ENCODE measurements at places on chromosomes 6 and 20.

DNA sequence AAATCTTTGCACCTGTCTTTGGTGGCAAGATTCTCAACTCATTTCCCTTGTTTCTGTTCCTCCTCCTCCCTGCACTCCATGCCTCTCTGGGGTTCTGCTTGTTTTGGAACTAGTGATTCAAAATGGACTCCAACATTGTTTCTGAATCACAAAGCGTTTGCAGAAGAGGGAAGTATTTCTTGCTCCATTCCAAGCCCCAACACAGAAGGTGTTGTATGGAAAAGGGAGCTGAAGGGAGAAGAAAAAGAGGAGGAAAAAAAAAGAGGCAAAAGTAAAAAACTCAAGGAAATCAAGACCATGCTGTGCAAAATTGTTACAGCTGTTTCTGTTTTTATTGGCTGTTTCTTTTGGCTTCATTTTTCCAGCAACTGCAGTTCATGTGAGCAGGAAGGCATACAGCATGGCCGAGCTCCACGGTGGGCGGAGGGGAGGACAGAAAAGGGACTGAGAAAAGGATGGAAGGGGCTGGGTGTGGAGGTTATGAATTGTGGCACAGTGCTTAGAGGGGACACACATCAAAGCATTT is 66.9 kb upstream of the PRL start:
- no peak for DNase-seq

- no peak for DNase-seq
These were observed 350.5 kb downstream of the PRL start for GRCh38 chr6:21946298-21946783.

DNA sequence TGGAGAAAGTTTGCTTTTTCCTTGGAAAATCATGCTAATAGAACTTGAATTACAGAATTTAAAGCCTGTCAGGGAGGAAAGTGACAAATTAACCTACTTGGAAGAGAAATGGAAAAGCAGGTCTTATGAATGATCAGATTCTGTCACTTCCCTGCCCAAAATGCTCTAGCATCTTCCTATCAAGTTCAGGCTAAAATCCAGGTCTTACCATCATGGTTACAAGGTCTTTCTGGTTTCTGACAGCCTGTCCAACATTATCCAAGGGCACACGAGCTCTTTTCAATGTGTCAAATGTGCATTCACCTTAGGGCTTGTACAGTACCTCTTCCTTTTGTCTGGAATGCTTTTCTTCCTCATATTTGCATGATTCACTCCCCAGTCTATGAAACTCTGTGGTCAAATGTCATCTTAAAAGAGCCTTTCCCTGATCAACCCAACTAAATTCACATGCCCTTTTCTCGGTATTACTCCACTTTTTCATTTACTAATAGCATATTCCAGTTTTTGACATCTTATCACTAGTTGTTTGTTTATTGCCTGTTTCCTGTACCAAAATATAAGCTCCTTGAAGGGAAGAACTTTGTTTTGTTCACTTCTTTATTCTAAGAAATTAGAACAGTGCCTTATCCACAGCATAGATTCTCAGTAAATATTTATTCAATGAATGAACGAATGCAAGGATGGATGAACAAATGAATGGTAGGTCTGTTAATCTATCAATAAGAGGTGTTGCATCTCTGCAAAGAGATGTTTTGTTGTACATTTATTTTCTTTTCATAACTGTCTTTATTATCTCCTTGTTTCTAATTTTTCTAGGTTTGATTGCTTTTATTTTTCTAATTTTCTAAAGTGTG is 139.5 kb downstream of the BCAS1 start:
- DNase-seq, result no peak

DNA sequence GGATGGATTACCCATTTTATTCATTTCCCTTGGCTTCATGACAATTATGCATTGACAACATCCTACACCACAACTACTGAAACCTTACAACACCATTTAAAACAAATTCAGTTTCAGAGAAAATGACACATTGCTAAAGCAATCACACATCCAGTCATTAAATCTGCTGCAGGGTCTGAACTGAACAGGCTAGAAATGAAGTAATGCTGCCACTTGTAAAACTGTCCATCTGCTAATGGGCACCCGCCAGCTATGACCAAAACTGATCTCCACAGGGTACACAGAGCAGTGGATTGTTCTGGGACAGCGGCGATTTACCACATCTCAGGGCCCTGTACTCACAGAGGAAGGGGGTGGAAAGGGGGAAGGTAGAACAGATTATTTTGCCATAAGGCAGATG is 172.9 kb upstream of the FBXL4 start:
- no peak for DNase-seq

GRCh38 chr6:81890846-81891245 is 138.4 kb upstream of the TENT5A start:
- DNase-seq, result no peak

DNA sequence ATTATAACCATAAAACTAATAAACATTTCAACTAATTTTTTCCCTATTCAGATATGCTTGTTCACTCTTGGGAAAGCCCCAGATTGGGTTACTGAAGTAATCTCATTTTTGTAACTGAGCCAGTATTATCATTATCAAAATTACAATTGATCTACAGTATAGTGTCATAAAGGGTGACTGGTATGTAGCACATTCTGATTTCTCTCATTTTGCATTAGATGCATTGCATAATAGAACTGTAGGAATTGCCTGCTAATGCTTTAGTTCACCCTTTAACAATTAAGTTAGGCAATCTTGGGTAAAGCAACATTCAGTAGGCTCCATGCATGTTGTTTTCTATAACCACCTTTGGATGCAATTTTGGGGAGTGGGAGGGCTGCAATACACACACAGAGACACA is 150.8 kb upstream of the FLRT3 start:
- DNase-seq, result no peak

GRCh38 chr6:6210994-6211393 is 109.5 kb downstream of the F13A1 start:
- DNase-seq, result no peak

DNA sequence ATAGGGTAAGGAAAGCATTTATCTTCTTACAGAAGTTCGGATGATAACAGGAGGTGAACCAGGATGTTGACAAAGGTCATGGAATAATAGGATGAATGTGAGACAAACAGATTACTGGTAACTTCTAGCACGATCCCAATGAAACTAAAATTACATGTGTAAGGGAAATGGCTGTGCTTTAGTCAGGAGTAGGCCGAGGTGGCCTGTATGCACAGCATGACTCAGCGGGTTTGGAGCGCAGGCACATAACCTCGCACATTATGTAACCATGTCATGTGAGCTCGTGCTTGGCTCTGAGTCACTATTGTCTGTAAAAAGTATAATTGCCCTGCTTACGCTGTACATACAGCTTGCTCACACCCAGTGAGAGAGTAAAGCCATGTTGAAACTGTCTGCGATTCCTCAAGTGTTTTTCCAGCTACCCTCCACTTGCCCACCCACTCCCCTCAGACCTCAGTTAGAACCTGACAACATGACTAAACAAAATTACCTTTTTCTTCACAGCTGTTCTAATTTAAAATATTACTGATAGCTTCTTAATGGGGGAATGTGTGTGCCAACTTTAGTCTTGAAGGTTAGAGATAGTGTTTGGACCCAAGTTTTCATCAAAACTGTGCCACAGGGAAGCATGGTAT is 8.2 kb downstream of the CYB5R4 start:
- DNase-seq, result no peak

- no peak for DNase-seq
These were observed 301.5 kb downstream of the CLIC5 start for GRCh38 chr6:45714006-45714730.

- DNase-seq, result no peak
These were observed 6.5 kb downstream of the CEP162 start for GRCh38 chr6:84220809-84221409.

- DNase-seq, result no peak
These were observed 21.3 kb downstream of the BLTP3A start for GRCh38 chr6:34813028-34813713.
